ENCODE measurements at places on chromosomes 3 and 15.
A peak's percentile ranks its signal among the peaks of the same experiment; 100 is the strongest.

GRCh38 chr3:179147514-179147872, 664 bp upstream of the PIK3CA start:
- DNase-seq = no peak

DNA sequence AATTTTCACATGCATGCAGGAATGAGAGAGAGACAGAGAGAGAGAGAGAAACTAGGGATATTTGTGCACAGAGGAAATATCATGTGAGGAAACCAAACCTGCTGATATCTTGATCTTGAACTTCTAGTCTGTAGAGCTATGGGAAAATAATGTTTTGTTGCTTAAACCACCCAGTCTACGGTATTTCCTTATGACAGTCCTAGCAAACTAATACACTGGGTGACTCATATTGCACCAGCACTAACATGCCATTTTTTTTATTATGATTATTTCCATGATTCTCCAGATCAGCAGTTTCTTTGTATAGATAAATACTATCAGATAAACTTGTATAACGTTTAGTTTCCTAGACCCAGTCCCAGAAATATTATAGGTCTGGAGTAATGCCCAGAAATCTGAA, 1259.0 kb downstream of the ZPLD1 start:
- no peak for DNase-seq

DNA sequence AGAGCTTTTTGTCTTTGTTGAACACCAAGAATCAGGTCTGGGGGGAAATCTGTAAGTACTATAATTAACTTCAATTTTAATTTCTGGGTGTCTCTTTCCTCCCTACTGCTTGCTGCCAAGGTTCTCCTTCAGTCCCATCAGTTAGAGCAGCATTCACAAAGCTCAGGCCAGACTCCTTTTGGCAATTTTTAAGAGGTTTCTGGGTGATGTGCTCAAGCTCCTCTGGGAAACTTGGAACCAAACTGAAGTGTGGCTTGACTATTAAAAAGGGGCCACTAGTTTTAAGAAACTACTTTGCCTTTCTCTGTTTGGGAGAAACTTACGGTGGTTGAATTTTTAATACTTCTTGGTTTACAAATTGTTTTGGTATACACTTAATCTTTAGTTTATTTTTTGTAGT, 227.7 kb upstream of the SOX2 start:
- peak; percentile 43 for DNase-seq

DNA sequence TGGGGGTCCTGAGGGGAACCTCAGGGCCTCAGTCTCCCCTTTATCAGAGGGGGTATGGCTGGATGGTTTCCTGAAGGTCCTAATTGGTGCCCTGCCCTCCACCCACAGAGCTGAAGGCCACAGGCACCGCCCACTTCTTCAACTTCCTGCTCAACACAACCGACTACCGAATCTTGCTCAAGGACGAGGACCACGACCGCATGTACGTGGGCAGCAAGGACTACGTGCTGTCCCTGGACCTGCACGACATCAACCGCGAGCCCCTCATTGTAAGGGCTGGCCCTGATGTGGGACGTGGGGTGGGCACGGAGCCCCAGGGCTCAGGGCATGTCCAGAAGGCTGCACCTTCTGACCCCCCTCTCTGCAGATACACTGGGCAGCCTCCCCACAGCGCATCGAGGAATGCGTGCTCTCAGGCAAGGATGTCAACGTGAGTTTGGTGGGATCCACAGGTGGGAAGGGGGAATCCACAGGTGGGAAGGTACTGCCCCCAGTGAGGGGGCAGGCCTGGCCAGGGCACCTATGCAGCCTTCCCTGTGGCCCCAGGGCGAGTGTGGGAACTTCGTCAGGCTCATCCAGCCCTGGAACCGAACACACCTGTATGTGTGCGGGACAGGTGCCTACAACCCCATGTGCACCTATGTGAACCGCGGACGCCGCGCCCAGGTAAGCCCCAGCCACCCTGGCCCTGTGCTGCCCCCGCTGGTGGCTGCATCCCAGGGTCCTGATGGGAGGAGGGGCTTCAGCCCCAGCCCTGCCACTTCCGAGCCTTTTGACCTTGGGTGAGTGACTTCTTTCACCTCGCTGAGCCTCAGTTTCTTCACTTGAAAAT, 17.5 kb upstream of the GNAT1 start:
- no peak for DNase-seq

GRCh38 chr3:126485176-126485897, 9.6 kb upstream of the ZXDC start:
- no peak for DNase-seq

- DNase-seq = no peak
Measured at GRCh38 chr3:122215592-122216298, 32.3 kb downstream of the CASR start.

DNA sequence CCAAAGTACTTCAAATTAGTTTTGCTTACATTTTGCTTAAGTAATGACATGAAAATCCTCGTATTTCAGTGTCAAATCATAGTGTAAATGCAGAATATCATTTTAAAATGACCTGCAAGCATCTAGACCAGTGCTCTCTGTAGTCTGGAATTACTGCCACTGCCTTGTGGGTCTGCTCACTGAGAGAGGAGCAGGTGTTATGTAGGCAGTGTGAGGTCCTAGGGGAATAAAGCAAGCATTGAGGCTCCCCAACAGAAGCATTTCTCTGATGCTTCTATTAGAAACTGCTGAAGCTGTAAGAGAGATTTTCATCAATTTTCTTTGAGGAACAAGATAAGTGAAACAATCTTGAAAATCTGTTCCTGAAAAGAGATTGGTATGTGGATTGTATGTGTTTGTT, 253.2 kb downstream of the BBX start:
- DNase-seq = no peak

DNA sequence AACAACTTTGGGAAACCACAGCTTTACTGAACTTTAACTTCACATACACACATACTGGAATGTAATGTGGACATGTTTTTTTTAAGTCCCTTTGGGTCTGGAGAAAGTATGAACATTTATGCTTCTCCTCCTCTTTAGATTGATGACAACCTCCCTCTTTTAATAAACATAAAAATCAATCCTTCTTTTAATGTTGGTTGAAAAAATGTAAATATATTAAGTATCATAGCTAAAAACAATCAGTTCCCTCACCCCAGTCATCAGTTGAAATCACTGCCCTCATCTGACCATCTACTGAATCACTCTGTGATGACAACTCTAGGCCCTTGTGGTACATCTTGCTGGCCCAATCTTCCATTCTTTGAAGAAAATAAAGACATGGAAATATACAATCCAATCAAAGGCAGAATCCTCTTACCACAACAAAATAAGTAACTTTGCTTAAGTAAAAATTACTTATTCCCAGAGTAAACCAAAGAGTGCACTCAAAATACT, 6.4 kb downstream of the AAGAB start:
- DNase-seq = no peak

DNA sequence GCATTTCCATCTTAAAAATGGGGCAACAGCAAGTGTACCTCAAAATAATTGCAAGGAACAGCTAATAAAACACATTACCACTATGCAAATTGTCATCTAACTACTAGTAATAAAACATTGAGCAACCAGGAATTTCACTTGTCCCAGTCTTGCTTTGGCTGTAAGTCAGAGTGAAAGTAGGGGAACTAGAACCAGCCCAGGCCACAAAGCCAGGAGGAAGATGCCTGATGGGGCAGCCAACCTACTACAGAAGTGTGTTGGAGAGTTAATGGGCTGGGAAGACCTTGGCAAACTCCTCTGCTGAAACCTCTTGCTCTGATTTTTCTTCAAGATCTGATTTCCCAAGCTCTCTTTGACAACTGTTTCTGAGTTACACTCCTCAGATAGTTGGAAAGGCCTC, 40.2 kb upstream of the LPP start:
- DNase-seq = no peak

GRCh38 chr3:22536541-22536940, 666.6 kb upstream of the UBE2E2 start:
- DNase-seq = no peak

- no peak for DNase-seq
Measured at GRCh38 chr3:64809086-64809485, 121.3 kb upstream of the ADAMTS9 start.

- DNase-seq = peak; percentile 88
Measured at GRCh38 chr3:149879872-149880271, 66.9 kb downstream of the RNF13 start.

DNA sequence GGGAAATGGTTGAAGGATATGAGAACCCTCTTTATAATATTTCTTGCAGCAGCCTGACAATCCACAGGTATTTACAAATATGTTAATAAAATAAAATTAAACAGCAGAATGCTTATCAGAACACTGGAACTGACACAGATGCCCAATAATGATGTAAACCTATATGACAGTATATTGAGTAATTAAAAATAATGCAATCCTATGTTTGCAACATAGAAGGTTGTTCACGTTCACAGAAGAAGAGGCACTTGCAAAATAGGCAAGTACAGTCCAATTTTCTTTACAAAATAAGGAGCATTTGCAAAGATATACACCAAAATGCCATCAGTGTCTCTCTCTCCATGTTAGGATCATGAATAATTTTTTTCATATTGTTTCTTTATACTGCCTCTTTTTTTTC, 397.0 kb upstream of the WNT5A start:
- DNase-seq = no peak

GRCh38 chr3:135650309-135650708, 315.2 kb upstream of the PPP2R3A start:
- DNase-seq = no peak

DNA sequence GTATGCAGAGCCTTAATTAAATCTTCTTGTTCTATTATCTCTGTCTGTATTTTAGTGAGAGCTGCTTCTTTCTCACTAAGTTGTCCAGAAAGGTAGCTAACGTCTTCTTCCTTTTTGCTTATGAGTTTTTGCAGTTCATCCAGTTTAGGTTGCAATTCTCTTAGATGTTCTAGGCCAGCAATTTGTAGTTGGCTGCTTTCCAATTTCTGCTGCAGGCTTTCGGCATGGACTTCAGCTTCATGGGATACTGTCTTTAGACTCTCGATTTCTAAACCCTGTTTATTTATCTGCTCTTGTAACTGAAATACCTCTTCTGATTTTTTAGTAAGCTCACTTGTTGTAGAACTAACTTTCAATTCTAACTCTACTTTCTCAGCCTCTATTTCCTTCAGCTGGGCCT, 35.5 kb upstream of the HCLS1 start:
- DNase-seq = no peak

- DNase-seq = no peak
Measured at GRCh38 chr3:170078620-170079281, 41.0 kb downstream of the GPR160 start.

GRCh38 chr3:117035745-117036144, 326.2 kb downstream of the TUSC7 start:
- no peak for DNase-seq

DNA sequence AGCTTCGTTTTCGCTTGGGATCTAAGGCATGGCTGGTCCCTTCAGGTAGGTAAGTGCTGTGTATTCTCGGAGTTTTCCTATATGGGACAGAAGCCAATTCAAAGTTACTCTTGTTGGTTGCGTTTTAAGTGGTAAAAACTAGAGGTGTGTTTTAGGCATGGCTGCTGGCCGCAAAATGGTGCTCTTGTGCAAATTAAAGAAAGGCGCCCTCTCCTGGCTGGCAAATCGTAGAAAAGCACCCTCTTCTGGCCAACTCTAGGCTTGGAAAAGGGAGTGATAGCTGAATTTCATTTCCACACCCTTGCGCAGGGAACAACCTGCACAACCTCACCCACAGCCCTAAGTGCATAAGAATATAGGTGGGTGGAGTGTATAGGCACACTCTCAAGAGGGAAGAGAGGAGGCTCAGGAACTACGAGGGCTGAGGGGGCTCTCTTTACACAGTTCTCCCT, 23.5 kb downstream of the DRD3 start:
- no peak for DNase-seq

DNA sequence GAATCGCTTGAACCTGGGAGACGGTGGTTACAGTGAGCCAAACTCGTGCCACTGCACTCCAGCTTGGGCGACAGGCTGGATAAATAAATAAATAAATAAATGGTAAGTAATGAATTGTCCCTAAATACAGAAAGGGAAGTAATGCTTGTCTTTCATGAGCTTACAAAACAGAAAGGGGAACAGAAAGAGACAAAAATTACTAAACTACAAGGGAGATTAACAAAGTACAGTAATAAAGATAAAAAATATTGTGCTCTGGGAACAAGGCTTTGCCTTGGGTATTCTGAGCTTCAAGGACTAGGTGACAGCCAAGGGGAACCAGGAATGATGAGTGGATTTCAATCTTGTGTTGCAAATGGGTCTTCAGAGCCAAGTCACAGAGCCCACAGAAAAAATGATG, 9.2 kb upstream of the HLTF start:
- no peak for DNase-seq

GRCh38 chr3:168061332-168061996, 34.3 kb downstream of the GOLIM4 start:
- peak; percentile 41 for DNase-seq

DNA sequence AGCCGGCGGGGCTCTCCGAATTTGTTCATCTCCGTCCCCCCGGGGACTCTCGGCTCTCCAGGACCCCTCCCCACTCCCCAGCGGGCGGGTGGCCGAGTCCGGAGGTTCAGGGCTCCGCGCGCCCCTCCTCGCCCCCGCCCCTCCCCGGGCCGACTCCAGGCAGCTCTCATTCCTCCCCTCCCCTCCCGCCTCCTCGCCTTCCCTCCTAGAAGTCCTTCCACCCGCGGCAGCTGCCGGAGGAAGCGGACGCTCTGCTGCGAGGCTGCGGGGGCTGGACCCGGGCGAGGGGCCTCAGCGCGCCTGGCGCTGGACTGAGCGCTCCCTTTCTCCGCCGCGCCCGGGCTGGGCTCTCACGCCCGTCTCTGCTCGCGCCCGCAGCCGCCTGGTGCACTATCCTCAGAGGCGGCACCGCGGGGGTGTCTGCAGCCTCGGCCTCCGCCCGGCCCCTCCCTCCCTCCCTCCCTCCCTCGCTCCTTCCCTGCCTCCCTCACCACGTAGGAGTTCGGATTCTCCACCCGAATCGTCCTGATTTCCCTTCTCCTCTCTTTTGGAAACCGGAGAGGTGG, at the start of gene ROBO2:
Gene ROBO2, plus strand, starts transcription at position 494 of the 566 bp plus-strand sequence. CDS start 687 bp downstream, outside the sequence.
- no peak for DNase-seq

- no peak for DNase-seq
Measured at GRCh38 chr15:90889313-90889730, 5.0 kb downstream of the FES start.

- DNase-seq = no peak
Measured at GRCh38 chr15:96460106-96460505, 129.6 kb downstream of the NR2F2 start.

- DNase-seq = peak; percentile 77
Measured at GRCh38 chr3:56251343-56251945, 216.8 kb downstream of the ERC2 start.

DNA sequence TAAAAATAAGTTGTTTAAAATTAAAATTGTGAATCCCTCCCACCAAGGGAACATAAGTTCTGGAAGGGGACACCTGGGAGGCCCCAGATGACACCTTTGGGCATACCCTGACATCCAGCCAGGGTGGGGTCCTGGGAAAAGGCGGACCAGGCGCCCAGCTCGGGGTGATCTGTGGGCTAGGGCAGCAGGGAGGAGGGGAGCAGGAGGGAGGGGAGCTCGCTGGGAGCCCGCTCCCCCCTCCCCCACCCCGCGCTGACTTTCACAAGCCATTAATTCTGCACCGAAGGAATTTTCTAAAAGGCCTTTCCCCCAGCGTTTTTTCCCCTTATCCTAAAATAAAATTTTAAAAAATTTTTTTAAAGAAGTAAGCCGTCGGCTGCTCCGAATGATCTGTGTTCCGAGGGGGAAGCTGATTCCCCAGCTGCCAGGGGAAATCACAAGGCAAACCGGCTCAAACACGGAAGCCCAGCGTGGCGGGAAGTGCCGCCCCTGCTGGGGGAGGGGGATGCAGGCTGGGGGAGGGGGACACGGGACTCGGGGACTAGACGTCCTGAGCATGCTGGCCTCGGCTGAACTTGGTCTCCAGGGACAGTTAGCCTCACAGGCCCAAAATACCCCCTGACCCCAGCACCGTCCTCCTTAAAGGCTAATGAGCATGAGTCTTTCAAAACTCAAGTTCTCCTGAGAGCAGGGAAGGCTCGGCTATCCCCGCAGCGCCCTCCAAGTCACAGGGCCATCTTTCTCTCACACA, 13.9 kb downstream of the PLXND1 start:
- no peak for DNase-seq

All from pons (tissue), 1 donor.